ENCODE measurements at places on chromosomes 3 and 15.

DNA sequence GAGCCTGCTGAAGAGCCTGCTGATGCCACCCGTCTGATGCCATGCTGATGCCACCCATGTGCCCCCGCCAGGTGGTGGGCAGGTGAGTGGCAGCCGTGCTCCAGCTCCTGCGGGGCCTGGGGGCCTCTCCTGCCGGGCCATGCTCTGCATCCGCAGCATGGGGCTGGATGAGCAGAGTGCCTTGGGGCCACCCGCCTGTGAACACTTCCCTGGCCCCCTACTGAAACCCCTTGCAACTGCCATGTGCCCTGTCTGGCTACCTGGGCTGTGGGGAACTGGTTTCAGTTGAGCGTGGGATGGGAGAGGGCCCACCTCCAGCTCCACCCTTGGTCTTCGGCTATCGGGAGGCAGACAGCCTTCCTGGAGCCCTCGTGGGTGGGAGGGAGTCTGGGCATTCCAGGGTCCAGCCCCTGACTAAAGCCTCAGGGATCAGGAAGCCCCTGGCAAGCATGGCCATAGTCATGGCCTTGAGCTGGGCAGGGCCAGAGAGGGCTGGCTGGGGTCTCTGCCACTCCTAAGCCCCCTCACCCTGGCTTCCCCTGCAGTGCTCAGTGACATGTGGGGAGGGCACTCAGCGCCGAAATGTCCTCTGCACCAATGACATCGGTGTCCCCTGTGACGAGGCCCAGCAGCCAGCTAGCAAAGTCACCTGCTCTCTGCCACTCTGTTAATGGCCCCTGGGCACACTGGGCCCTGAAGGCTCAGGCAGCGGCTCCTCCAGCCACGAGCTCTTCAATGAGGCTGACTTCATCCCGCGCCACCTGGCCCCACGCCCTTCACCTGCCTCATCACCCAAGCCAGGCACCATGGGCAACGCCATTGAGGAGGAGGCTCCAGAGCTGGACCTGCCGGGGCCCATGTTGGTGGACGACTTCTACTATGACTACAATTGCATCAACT lies 92.2 kb downstream of the TBC1D2B start:
- no peak for DNase-seq

- DNase-seq = no peak
These were observed 98.4 kb upstream of the PFN2 start for GRCh38 chr3:150069154-150069527.

GRCh38 chr3:108472001-108472591 lies 38.3 kb downstream of the MYH15 start:
- no peak for DNase-seq

- no peak for DNase-seq
These were observed 9.3 kb downstream of the VEPH1 start for GRCh38 chr3:157493627-157494550.

- DNase-seq = no peak
These were observed 28.7 kb upstream of the DUSP7 start for GRCh38 chr3:52084954-52085680.

- DNase-seq = no peak
These were observed 64.8 kb downstream of the RASGRF1 start for GRCh38 chr15:79025802-79026201.

DNA sequence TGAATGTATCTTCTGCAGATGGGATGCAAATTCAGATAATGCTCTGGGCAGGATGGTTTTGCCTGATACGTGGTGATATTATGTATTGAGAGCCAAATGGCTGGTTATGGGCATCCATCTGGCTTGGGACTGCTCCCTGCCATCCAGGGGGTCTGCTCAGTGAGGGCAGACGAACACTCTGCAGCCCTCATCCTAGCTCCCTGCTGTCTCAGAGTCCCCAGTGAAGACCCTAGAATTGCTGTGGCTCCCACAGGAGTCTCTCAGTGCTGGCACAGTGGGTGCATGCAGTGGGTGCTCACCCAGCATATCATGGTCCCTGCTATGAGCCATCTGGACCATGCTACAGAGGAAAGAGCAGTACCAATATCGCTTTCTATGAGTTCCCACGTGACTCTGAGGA lies 10.3 kb downstream of the CX3CR1 start:
- DNase-seq = no peak

- no peak for DNase-seq
These were observed 5.7 kb upstream of the KLHL24 start for GRCh38 chr3:183629546-183630301.

- DNase-seq = no peak
These were observed 36.3 kb downstream of the RASGRP1 start for GRCh38 chr15:38528294-38528693.

DNA sequence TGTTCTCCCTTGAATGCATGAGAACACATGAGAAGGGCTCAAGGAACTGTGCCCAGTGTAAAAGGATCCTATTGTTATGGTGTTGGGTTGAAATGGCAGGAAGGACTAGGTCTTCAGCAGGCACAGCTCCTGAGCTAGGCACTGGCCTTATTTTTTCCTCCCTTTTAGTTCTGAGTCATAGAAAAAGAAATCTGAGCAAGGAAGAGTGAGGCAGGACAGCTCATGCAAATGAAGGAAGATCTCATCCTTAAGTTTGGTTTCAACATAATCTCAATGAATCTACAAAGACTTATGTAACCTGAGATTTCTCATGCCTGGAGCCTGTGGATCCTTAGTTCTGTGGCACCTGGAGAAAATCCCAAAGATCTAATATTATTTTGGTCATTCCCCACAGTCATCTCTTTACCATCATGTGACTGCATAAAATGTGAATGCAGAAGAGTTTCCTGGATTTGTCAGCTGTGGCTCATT lies 188.6 kb upstream of the TBL1XR1 start:
- DNase-seq = no peak

GRCh38 chr3:196793246-196793645 lies 53.6 kb downstream of the PAK2 start:
- DNase-seq = no peak

DNA sequence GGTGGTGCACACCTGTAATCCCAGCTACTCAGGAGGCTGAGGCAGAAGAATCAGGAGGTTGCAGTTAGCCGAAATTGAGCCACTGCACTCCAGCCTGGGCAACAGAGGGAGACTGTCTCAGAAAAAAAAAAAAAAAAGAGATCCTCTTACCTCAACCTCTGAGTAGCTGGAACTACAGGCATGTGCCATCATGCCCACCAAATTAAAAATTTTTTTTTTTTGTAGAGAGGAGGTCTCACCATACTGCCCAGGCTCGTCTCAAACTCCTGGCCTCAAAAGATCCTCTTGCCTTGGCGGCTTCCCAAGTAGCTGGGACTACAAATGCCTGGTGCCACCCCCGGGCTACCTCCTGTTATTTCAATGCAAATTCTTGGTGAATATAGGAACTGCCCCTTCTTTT lies 1.5 kb downstream of the UMPS start:
- DNase-seq = no peak

DNA sequence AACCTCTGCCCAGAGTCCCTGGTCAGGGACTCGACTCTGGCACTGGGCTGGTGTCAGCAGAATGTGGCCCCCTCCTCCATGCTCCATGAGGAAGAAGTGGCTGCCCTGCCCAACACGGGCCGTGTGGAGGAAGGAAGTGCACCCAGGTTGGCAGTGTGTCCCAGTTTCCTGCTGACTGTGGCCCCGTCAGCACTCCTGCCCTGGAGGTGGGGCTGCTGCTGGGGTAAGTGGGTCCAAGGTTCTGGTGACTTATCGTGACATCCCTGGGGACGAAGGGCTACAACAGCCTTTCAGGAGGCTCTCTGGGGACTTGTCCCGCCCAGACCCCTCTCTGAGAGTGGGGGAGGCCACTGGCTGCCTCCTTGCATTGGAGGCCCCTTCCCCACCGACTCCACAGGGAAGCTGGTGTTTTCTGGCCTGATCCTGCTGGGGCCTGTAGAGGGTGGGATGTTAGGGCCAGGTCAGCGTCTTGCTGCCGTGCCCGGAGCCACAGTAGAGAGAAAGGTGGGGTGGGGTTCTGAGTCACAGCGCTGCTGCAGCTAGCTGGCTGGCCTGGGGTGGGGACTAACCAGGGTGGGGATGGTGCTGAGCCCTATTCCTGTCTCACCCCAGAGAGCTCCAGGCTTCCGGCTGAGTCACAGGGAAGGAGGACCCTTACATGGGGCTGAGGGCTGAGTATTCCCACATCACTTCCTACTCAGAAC lies 10.5 kb downstream of the SEMA4B start:
- DNase-seq = no peak

DNA sequence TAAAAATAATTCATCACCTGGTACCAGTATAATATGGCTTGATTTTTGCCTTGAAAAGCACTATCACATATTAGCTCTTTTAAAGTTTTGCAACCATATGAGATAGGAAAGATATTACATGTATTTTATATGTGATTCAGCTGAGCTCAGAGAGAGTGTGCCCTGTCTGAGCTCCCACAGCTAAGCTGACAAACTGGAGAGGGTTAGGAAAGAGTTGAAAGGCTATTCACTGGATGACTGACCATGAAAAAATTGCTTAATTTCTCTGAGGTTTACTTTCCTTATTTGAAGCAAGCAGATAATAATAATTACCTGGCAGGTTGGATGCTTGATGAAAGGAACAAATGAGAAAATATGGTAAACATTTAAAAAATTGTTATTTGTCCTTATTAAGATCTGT lies 97.4 kb upstream of the CCDC80 start:
- no peak for DNase-seq

- no peak for DNase-seq
These were observed 13.6 kb downstream of the RPAP1 start for GRCh38 chr15:41530363-41530956.

DNA sequence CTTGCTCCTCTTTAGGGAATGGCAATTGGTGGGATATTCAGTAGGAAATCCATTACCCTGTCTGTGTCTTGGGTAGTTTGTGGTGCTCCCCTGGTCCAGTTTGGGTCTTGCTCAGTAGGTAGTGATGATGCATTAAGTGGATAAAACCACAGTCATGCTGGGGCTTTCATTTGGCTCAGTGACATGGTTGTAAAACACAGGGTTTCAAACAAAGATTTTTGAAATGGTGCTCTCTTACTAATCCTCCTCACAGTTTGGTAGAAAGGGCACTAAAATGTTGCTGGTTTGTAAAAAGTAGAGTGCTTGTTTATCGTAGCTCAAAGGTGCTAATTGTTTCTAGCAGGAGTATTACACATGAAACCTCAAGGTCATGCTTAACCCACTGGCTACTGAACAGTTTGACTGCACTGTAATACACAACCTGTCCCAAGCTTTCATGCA lies 22.9 kb downstream of the BBX start:
- DNase-seq = no peak

DNA sequence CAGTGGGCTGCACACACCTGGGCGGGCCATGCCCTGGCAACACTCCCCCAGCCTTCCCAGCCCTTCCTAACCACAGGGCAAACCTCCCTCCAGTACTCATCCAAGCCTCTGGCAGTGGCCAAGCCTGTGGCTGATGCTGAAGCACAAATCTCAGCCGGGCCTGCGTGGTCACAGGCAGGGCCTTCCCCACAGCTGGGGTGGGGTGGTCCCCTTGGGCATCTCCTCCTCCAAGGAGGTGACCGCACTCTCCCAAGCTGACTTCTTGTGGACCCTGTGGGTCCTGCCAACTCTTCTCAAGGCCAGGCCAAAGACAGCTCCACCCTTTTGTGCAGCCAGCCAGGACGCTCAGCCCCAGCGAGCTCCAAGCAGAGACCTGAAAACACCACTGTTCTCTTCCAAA lies 21.4 kb downstream of the GRAMD2A start:
- no peak for DNase-seq

GRCh38 chr3:16801698-16802097 lies 83.1 kb upstream of the PLCL2 start:
- no peak for DNase-seq

- DNase-seq = no peak
These were observed 122.6 kb downstream of the ANO10 start for GRCh38 chr3:43499256-43499655.

- no peak for DNase-seq
These were observed 11.9 kb upstream of the LRTM1 start for GRCh38 chr3:54939557-54940300.

DNA sequence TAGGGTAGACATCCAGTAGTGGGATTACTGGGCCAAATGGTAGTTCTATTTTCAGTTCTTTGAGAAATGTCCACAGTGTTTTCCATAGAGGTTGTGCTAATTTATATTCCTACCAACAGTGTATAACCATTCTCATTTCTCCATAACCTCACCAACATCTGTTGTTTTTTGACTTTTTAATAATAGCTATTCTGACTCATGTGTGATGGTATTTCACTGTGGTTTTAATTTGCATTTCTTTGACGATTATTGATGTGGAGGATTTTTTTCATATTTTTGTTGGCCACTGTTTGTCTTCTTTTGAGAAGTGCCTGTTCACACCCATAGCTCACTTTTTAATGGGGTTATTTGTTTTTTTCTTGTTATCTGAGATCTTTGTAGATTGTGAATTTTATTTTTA lies 125.2 kb downstream of the CFAP20DC start:
- no peak for DNase-seq

DNA sequence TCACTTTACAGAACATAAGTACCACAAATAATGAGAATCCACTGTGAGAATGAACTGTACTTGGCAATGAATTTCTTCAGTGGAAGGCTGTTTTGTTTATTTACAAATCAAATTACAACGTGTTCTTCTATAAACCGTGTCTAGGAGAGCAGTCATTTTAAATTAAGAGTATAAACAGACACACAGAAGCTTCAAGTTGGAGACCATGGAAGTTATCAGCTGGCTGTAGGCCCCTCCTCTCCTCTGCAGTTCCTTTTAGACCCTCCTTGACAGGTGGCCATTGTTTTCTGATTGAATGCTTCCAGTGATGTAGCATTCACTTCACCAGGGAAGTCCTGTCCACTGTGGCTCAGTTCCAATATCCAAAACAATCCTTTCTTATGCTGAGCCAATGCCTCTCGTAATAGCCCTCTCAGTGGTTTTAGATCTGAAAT lies 7.3 kb upstream of the MAPK6 start:
- DNase-seq = no peak

DNA sequence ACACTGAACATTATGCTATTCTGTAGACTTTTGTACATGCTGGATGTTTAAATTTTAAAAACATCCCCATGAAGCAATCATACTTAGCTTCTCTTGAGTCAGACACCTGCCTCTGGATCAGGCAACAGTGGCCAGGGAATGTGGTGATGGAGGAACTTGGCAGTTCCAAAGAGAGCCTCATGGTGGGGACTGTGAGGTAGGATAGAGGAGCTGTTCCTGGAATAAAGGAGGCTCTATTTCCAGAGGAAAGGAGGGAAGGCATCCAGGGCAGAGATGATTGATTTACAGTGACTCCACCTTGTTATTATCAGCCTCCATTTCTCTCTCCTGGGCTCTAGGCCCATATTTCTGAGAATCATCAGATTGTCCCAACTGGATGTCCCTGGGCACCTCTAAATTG lies 35.0 kb upstream of the ABHD17C start:
- no peak for DNase-seq

DNA sequence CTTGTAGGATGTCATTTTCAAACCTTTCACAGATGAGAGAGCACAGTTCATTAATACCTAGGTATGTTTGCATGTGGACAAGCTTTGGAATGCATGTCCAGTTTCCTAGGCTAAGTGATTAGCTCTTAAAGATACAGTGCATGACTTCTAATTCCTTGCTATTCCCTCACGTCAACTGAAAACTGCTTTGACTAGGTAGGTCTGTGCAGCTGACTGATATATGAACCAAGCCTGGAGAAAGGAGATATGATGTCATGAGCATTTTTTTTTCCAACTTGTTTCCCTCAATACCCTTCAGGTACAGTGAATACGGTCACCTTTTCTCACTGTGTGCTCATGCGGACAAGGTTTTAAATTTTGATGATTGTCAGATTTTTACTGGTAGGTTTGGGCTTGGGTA lies 41.6 kb upstream of the TASOR start:
- DNase-seq = no peak

GRCh38 chr3:136042608-136043221 lies 77.2 kb downstream of the PPP2R3A start:
- no peak for DNase-seq

GRCh38 chr15:43408789-43409188 lies 37.9 kb downstream of the TUBGCP4 start:
- DNase-seq = no peak

- no peak for DNase-seq
These were observed 26.6 kb downstream of the MIX23 start for GRCh38 chr3:122356402-122356801.

All from stimulated activated CD4-positive, alpha-beta T cell treated with anti-CD3 and anti-CD28 coated beads, TNF-alpha, amount 100 ng/mL, for 48 hours (primary cell).